Activated CD4-positive, alpha-beta T cell treated with anti-CD3 and anti-CD28 coated beads, Interleukin-2, amount 10 ng/mL, durations not matched to agents 7 days and 5 days (primary cell): ENCODE measurements at places on chromosomes 11 and 22. TPM values are rescaled to one million over a fixed set of nuclear protein-coding genes. Genes with fewer than 3 reads are reported as not detected.

GRCh38 chr22:17637490-17638181 lies 921 bp upstream of the BCL2L13 start:
- H3K4me3 ChIP-seq, result peak overlapping the region; percentile 88
- H3K27me3 ChIP-seq, result no peaks in the 10 kb centered on the region
- peaks cover 6% of the 10 kb centered on the region for H3K36me3 ChIP-seq

COX8A gene
- total RNA-seq, result 451 TPM

GRCh38 chr11:66766681-66767080 lies 37.7 kb upstream of the SPTBN2 start:
- no peak for DNase-seq
- H3K27me3 ChIP-seq, result no peaks in the 10 kb centered on the region
- peaks cover 3% of the 10 kb centered on the region for H3K36me3 ChIP-seq
- H3K27ac ChIP-seq, result no peak overlapping the region

- H3K4me3 ChIP-seq, result peak overlapping the region; percentile 2
- no peaks in the 10 kb centered on the region for H3K36me3 ChIP-seq
- H3K4me1 ChIP-seq, result peaks cover 43% of the 10 kb centered on the region
- H3K27ac ChIP-seq, result peak overlapping the region; percentile 78
- no peaks in the 10 kb centered on the region for H3K27me3 ChIP-seq
Measured at GRCh38 chr22:38204784-38205183, 3.0 kb downstream of the MAFF start.

GRCh38 chr11:71064183-71064582 lies 188.2 kb downstream of the SHANK2 start:
- H3K27me3 ChIP-seq, result peaks cover 2% of the 10 kb centered on the region
- no peak overlapping the region for H3K27ac ChIP-seq
- no peaks in the 10 kb centered on the region for H3K36me3 ChIP-seq
- no peak overlapping the region for H3K4me3 ChIP-seq
- DNase-seq, result no peak
- no peaks in the 10 kb centered on the region for H3K4me1 ChIP-seq

DNA sequence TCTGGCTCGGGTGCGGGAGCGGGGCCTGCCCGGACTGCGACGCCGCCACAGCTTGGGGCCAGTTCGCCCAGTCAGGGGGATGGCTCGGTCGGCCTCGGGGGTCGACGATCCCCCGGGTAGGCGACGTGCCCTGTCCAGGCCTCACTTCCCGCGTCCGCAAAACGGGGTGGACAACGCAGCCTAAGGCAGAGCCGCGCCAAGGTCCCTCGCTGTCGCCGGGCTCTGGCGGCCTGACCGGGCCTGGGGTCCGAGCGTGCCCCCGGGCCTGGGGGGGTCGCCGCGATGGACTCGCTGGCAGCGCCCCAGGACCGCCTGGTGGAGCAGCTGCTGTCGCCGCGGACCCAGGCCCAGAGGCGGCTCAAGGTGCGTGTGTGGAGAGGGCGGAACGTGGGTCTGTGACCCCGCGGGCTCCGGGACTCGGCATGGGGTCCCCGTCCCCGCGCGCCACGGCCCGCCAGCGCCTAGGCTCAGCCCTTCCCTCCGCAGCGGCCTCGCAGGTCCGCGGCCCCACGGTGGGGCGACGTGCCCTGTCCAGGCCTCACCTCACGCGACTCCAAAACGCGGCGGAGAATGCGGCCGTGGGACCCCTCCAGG lies 4.2 kb downstream of the SEPTIN5 start:
- no peak for DNase-seq
- H3K4me3 ChIP-seq, result no peak overlapping the region
- peaks cover 51% of the 10 kb centered on the region for H3K27me3 ChIP-seq

PATE2 gene
- 0.20 TPM for total RNA-seq

DNA sequence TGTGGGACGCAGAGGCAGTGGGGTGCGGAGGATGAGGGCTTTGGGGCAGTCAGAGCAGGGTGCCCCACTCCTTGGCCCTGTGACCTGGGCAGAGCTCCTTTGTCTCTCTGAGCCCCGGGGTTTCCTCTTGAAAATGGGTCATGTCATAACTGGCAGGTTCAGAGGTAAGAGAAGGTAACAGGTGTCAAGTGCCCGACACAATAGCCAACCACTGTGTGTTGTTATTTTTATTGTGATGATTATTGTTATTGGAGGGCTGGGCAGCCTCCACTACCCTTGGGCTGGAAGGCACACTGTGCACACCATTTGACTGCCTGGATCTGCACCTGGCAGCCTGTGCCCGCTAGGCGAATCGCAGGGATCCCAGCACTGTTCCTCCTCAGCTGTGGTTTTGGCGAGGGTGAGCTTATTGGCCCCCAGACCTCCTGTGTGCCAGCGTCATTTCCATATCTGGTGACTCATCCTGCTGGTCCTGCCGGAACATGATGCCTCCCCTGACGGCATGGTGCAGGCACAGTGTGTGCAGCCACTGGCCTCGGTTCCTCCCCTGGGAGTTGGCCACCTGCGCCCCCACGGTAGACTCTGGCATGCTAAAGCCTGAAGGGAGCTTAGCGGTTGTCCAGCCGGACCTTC lies 15.4 kb upstream of the SOX10 start:
- no peaks in the 10 kb centered on the region for H3K27me3 ChIP-seq
- DNase-seq, result no peak
- H3K27ac ChIP-seq, result no peak overlapping the region
- no peak overlapping the region for H3K4me3 ChIP-seq

- no peak for DNase-seq
- H3K27me3 ChIP-seq, result no peaks in the 10 kb centered on the region
- no peak overlapping the region for H3K4me3 ChIP-seq
- H3K36me3 ChIP-seq, result peaks cover 79% of the 10 kb centered on the region
- H3K27ac ChIP-seq, result no peak overlapping the region
Measured at GRCh38 chr11:108147150-108147549, 25.8 kb downstream of the ACAT1 start.

OR9G1 gene
- not detected for total RNA-seq

DNA sequence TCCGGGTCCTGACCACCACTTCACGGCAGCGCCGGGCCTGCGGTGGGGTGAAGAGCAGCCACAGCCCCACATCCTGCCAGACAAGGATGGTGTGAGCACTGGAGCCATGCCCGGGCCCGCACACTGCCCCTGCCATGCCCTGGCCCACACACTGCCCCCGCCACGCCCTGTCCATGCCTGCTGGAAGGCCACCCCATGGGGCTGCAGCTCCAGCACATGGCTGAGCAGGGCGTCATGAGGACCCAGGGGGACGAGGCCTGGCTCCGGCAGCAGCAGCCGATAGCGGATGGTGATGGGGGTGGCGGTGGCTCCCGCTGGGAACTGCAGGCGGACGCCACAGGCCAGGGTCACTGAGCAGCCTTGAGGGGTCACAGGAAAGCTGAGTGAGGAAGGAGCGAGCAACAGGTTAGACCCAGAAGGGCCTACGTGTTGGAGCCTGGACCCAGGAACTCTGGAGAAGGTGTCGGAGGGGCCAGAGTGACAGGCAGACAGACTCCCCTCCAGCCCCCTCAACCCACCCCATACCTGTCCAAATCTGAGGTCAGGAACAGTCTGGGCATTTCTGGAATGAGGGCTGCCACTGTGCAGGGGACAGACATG lies 2.9 kb downstream of the PIDD1 start:
- peak overlapping the region; percentile 36 for H3K4me3 ChIP-seq
- peaks cover 17% of the 10 kb centered on the region for H3K4me1 ChIP-seq
- H3K27ac ChIP-seq, result no peak overlapping the region
- DNase-seq, result no peak

NCAPH2 gene
- total RNA-seq, result 133 TPM

DNA sequence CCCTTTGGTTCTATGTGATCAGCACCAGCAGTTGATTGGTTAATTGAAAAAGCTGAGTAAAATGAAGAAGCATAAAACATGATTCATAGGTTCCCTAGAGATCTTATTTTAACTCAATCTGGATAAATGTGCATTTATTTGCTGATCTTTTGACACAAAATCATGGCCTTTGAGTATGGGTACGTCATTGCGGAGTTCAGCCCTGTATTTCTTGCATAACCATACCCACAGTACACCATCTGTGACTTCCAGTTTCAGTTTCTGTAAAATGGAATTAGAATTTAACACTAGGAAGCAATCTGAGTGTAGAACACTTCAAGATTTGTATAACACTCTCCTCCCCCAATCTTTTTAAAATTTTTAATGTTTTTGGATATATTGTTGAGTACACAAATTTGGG lies 358.2 kb downstream of the DDX10 start:
- no peaks in the 10 kb centered on the region for H3K4me1 ChIP-seq
- no peak overlapping the region for H3K27ac ChIP-seq
- DNase-seq, result no peak
- H3K36me3 ChIP-seq, result no peaks in the 10 kb centered on the region
- H3K27me3 ChIP-seq, result peaks cover 4% of the 10 kb centered on the region
- no peak overlapping the region for H3K4me3 ChIP-seq

GRCh38 chr11:4072668-4073285 lies 21.8 kb upstream of the RRM1 start:
- DNase-seq, result peak; percentile 74
- H3K4me1 ChIP-seq, result peaks cover 37% of the 10 kb centered on the region
- peak overlapping the region; percentile 3 for H3K27ac ChIP-seq
- no peaks in the 10 kb centered on the region for H3K27me3 ChIP-seq

GRCh38 chr11:7278314-7278917 lies 26.7 kb downstream of the SYT9 start:
- H3K27ac ChIP-seq, result no peak overlapping the region
- H3K36me3 ChIP-seq, result no peaks in the 10 kb centered on the region
- H3K4me3 ChIP-seq, result no peak overlapping the region

INPP5J gene
- total RNA-seq, result not detected

DNA sequence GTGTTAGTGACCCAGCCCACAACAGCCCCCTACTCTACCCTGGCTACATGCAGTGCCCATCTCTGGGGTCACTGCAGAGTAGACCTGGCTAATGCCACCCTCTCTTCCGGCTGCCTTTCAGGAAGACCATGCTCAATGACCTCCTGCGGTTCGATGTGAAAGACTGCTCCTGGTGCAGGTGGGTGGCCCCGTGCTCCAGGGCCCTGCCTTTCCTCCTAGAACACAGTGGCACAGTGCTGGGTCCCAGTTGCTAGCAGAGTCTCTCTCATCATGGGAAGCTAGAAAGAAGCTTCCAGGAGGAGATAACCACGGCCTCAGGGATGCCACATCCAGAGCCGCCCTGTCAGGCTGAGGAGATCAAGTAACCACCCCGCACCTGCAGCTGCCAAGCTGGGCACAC lies 3.6 kb downstream of the LZTR1 start:
- no peak overlapping the region for H3K4me3 ChIP-seq
- DNase-seq, result no peak
- peaks cover 33% of the 10 kb centered on the region for H3K4me1 ChIP-seq
- H3K27ac ChIP-seq, result no peak overlapping the region
- no peaks in the 10 kb centered on the region for H3K27me3 ChIP-seq
- H3K36me3 ChIP-seq, result peaks cover 13% of the 10 kb centered on the region

- H3K36me3 ChIP-seq, result peaks cover 47% of the 10 kb centered on the region
- peaks cover under 1% of the 10 kb centered on the region for H3K27me3 ChIP-seq
- DNase-seq, result no peak
- peak overlapping the region; percentile 99 for H3K27ac ChIP-seq
- H3K4me3 ChIP-seq, result peak overlapping the region; percentile 94
- H3K4me1 ChIP-seq, result peaks cover 54% of the 10 kb centered on the region
Measured at GRCh38 chr11:114401311-114401710, 845 bp downstream of the RBM7 start.

DNA sequence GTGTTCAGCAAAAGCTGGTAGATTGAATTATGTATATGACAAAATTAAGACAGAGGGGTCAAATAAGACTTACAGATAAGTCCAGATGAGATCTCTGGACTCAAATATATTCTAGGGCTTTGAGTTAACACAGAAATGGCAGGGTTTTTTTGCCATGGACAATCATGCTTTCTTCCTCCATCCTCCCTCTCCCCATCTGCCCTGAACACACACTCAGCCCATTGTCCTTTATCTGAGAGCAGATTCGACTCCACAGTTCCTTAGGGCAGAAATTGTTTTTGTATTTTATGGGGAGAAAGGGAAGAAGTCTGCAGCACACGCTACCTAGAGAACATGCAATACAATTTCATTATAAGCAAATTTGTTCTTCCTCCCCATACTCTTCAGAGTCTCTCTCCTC lies 86.8 kb downstream of the SLC1A2 start:
- no peak overlapping the region for H3K4me3 ChIP-seq
- no peaks in the 10 kb centered on the region for H3K27me3 ChIP-seq
- DNase-seq, result no peak
- H3K4me1 ChIP-seq, result peaks cover 37% of the 10 kb centered on the region
- H3K36me3 ChIP-seq, result peaks cover 24% of the 10 kb centered on the region

DNA sequence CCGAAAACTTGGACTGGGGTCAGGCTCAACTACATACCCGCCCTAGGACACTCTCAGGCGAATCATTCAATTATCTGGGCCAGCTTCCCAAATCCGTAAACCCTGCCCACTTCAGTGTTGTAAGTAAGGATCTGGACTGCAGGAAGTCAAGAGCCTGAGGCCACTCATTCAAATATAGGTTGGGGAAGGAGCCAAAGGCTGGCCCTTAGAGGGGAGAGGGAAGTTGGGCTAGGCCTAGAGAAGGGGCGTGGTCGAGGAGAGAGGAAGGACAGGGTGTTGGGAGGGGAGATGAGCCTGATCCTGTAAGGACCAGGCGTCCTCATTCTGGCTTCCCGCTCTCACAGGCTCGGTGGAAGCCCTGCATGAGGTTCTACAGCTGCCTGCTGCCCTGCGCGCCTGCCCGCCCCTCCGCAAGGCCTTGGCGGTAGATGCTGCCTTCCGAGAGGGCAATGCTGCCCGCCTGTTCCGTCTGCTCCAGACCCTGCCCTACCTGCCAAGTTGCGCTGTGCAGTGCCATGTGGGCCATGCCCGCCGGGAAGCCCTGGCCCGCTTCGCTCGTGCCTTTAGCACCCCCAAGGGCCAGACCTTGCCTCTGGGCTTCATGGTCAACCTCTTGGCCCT lies 3.0 kb downstream of the SAC3D1 start:
- H3K27me3 ChIP-seq, result no peaks in the 10 kb centered on the region
- H3K4me3 ChIP-seq, result no peak overlapping the region
- H3K27ac ChIP-seq, result no peak overlapping the region
- peaks cover 25% of the 10 kb centered on the region for H3K36me3 ChIP-seq
- DNase-seq, result no peak

DNA sequence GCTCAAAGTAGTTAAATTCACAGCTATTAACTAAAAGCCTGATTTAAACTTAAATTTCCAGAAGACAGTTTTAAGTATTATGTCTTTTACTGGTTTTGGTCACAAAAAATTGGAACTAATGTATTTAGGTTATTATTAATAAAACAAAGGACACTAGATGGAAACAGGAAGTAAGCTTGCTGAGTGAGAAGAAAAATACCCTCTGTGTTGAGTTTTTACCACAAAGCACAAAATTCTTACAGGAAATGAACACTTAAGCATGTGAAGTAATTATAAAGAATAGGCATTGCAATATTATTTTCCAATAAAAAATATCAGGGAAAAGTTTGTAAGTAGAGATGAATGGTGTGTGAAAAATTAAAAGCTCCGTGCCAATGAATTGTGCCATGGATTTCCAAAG lies 46.3 kb downstream of the PIK3C2A start:
- H3K4me3 ChIP-seq, result no peak overlapping the region
- no peak overlapping the region for H3K27ac ChIP-seq
- H3K27me3 ChIP-seq, result no peaks in the 10 kb centered on the region
- peaks cover 30% of the 10 kb centered on the region for H3K4me1 ChIP-seq
